ENCODE measurements at places on chromosomes 11 and 22. TPM values are rescaled to one million over a fixed set of nuclear protein-coding genes. Genes with fewer than 3 reads are reported as not detected.

- no peak for DNase-seq
These were observed 55.4 kb downstream of the LIF start for GRCh38 chr22:30191040-30191701.

DNA sequence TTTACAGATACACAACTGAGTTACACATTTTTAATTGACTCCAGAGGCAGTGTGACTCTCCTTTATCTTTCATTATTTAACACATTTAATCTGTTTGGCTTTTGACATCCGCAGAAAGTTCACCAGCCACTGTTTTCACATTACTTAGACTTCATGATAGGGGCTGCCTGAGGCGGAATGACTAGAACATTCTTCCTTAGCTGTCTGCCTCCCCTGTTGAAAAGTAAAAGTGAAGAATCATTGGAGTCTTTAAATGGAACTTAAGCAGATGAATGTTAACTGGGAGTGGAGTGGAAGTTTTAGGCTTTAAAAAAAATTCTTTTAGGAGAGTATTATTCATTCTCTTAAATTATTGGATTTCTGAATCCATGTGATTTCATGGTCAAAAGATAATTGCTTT lies 229.2 kb upstream of the MTNR1B start:
- no peak for DNase-seq

DNA sequence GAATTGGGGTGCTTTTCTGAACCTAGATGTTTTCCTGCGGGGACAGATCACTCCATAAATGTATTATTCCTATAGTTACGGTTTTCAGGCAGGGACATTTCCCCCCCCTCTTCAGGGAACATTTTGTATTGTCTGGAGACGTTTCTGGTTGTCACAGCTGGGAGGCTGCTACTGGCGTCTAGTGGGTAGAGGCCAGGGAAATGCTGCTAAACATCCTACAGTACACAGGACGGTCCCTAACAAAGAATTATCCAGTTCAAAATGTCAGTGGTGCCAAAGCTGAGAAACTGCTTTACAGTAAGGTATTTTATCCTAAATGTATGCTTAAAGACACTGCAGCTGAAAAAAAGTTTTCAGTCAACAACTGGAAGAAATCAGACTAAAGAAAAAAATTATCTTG lies 19.4 kb downstream of the PIWIL4 start:
- no peak for DNase-seq

DNA sequence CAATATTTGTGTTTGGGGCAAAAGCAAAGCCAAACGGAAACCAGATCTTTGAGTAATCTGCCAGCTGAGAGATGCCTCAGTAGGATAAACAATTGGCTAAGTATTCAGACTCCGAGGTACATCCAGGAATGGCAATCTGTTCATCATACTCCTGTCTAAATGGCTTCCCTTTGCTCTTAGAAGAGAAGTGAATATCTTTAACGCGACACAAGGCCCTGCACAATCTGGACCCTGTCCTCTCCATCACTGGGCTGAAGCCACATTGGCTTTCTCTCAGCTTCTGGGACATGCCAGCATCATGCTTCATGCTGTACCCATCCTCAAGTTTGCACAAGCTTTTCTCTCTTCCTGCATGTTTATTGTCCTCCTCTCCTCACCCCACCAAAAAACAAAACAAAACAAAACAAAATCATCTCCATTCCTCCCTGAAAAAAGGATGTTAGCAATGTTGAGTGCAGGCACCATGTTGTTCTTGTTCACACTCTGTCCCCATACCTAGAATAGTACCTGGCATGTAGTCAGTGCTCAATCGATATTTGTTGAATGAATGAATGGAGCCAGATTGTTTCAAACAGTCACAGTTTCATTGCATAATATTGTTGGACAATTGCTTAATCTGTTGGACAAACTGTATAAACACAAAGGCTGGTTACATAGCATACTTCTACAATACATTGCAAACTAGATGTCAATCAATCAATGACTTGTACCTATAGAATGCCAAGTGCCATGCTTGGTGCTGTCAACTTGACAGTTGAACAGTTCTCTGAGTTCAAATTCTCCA lies 38.2 kb upstream of the SESN3 start:
- DNase-seq = no peak

- no peak for DNase-seq
These were observed 32.3 kb upstream of the JAM3 start for GRCh38 chr11:134036492-134037045.

DNA sequence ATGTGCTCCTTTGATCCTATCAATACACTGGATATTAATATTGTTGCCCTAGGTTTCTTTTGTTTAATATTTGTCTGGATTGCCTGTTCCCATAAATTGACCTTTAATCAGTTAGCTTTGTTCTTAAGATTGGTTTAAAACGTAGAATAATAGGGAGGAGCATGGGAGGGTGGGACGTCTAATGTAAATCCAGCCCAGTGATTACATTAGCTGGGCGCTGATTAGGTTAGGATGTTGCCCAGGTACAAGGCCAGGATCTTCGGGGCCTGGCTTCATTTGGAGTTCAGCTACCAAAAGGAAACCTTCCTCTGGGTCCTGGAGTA lies at the start of gene SRSF8:
Gene SRSF8, plus strand, starts transcription at position 204 of the 323 bp plus-strand sequence. CDS start 308 bp downstream, outside the sequence.
- DNase-seq = no peak

DNA sequence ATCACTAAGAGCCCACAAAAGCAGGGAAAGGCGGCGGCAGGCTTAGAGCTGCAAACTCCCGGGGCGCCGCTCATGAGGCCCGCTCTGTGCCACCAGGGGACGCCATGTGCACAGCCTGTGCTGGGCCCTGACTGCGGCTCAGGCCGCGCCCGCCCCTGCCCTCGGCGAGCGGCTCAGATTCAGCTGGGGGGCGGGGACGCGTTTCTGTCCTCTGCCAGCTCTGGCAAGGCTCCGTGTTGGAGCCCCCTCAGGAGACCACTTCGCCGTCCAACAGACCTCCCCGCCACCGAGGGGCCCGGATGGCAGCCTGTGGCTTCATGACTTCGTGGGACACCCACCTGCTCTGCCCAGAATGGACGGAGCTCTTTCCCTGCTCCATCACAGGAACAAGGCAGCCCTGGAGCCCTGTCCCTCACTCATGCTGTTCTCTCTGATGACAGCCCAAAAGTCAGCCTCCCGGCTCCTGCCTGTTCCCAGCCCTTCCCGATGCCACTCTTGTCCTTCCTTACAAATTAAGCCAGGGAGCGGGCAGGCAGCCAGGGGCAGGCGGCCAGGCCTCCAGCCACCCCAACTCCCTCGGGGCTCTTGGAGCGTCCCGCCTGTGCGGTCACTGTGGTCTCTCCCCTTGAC lies 69.1 kb downstream of the NAT10 start:
- DNase-seq = peak; percentile 89

DNA sequence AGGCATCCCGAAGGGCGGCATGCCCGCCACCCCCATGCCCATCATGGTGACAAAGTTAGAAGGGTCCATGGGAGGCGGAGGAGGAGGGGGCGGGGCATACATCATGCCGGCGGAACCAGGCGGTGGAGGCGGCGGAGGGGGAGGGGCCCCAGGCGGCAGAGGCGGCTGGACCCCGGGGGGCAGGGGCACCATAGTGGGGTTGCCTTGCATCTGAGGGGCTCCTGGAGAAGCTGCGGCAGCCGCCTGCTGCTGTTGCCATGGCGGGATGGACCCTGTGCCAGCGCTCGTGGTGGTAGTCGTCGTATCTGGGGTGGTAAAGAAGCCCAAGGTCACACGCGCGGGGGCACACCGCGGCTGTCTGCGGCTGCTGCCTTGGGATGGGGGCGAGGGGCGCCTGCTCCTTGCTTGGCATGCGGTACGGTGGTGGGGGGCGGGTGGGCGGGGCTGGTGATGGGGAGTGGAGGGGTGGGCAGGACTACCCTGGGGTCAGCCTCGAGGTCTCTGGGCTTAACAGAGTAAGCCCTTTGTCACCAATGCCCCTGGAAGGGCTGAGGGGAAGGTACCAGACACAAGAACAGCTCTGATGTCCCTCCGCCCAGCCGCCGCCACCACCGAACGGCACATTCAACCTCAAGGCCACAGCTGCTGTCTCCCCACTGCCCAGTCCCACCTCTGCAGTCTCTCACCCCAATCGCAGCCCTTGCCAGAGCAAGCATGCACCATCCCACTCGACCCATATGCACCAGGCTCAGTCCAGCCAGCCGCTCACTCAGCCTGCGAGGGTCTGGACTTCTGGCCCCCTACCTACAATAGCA lies 6.3 kb upstream of the PYGM start:
- DNase-seq = peak; percentile 27

DNA sequence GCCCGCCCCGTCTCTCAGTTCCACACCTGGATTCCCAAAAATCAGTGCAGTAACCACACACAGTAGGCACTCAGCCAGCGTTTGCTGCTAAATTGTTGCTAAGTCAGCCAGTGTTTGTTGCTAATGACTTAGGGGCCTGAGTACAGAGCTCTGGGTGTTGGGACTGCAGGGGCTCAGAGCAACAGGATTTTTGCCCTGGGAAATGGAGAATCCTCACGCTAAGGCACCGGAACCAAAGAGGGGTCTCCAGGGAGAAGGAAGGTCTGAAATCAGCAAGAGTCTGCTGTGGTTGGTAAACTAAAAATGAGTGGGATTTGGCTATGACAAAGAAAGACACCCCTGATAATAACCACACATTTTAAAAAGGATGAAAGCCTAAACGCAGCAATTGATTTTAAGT lies 22.7 kb upstream of the ALX4 start:
- DNase-seq = no peak

DNA sequence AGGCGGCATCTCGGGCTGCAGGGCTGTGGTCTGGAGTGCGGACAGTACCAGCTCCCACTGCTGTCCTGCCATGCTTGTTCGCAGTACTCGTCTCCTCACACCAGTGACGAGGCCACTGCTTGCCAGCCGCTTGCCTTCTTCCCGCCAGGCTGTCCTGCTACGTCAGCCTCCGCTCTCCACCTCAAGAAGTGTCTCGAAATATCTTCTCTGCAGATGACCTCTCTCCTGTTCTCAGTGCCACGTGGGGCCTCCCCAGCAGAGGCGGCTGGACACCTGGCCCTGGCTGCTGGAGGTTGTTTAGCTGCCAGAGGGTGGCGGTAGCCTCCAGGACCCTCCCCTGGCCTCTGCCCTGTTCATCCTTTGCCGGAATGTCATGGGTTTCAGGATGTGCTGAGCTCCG lies 3.1 kb upstream of the CCDC188 start:
- no peak for DNase-seq

DNA sequence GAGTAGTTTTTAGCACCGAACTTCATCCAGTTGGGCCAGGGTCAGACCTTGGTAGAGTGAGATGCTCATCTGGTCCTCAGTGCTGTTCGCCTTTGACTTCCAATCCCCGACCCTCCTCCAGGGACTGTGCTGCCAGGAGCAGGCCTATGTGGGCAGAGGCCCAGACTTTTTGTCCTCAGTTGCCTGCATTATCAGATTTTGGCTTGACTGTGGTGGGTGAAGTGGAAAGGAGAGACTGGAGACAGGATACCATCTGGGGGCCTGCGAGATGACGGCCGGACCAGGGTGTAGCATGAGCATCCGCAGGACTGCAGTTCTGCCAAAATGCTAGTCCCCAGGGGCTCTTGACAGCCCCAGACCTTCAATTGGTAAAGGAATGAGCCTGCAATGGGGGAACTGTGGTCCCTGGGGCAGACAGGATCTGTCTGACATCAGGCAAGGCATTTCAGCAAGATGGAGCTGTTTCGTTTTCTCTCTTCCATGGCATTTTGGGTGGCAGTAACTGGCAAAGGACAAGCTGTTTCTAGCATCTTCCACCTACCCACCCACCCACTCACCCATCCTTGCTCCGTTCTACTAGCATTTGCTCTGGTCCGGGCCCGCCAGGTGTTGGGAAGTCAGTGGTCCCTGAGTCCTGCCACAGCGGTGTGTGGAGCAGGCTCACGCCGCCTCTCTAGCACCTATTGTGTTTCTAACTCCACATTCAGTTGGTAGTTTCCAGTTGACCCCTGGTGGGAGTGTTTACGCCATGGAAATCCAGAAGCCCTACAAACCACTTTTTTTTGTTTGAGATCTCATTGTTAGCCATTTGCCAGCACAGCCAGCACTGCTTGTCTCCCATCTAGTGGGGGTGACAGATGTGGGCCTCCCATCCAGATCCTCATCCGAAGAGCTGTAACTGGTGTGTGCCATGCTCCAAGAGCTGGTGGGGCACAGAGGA lies 53.5 kb downstream of the OTOG start:
- no peak for DNase-seq

GRCh38 chr11:62572431-62572830 lies 1.3 kb downstream of the EEF1G start:
- DNase-seq = no peak

DNA sequence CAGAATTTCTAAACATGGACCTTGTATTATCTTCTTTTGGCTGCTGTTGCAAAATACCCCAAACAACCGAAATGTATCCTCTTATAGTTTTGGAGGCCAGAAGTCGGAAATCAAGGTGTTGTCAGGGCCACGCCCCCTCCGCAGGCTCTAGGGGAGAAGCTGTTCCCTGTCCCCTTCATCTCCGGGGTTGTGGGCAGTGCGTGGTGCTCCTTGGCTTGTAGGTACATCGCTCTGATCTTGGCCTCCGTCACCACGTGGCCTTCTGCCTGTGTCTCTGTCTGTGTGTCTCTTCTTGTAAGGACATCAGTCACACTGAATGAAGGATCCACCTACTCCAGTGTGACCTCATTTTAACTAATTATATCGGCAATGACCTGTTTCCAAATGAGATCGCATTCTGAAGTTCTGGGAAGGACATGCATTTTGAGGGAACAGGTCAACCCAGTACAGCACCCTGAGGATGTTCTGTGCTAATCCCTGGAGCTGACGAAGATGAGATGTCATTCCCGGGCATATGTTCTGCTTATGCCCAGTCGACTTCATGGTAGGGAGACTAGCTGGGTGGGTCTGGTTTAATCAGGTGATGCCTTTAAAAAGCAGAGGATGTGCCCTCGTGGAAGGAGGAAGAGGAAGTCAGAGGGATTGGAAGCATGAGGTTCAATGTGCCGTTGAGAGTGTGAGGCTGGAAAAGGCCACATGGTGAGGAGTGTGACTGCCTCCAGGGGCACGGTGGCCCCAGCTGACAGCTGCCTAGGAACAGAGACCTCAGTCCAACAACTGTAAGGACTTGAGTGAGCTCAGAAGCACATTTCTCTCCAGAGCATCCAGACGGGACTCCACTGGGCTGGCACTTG lies 531.1 kb downstream of the TBC1D22A start:
- no peak for DNase-seq

DNA sequence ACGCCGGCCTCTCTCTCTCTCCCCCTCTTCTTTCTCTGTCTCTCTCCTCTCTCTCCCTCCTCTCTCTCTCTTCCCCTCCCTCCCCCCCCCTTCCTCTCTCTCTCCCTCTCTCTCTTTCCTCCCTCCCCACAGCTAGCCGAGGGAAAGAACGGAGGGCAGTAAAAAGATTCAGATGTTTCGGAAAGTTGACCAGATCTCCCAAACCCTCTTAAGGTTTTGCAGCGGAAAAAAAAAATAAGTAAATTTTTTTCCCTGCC lies 195 bp upstream of the ALX4 start:
- DNase-seq = no peak

SSTR3 gene
- 3.8 TPM for total RNA-seq

CRACR2B gene
- total RNA-seq = 2.5 TPM

RPS25 gene
- 2,410 TPM for total RNA-seq

Data from ovary (tissue), 10 donors.